ENCODE measurements at places on chromosomes 5 and 9.

GRCh38 chr5:14277385-14278320 is 134.5 kb downstream of the TRIO start:
- no peak for DNase-seq

DNA sequence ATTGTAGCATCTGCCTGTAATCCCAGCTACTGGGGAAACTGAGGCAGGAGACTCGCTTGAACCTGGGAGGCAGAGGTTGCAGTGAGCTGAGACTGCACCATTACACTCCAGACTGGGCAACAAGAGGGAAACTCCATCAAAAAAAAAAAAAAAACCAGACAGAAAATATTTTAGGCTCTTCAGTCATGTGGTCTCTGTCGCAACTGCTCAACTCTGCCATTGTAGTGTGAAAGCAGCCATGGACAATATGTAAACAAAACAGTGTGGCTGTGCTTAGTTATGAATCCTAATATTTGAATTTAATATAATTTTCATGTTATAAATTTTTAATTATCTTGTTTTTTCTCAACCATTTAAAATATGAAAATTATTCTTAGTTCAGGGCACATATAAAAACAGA is 38.4 kb downstream of the ZFAND5 start:
- peak; percentile 25 for DNase-seq

GRCh38 chr9:136281421-136282271 is 22.2 kb downstream of the CCDC187 start:
- no peak for DNase-seq

GRCh38 chr5:139457653-139458306 is 4.8 kb downstream of the ECSCR start:
- no peak for DNase-seq

DNA sequence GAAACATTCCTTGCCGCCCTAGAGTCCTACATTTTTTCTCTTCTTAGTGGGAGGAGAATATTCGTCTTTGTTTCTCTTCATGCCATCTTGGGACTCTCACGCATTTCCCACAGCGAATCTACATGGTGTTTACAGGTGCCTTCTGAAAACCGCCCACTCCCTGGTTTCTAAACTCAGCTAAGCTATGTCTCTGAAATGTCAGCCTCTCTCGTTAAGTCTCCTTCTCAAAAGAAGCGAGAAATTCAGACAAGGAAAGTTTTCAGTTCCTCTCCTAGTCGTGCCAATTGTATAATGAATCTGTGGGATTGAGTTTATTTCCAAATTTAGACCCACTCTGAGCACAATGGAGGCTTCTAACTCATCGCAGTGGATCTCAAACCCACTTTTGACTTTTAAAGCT is 186.8 kb upstream of the NFIB start:
- DNase-seq = no peak

GRCh38 chr5:133552925-133553525 is 59.3 kb downstream of the FSTL4 start:
- DNase-seq = peak; percentile 65

DNA sequence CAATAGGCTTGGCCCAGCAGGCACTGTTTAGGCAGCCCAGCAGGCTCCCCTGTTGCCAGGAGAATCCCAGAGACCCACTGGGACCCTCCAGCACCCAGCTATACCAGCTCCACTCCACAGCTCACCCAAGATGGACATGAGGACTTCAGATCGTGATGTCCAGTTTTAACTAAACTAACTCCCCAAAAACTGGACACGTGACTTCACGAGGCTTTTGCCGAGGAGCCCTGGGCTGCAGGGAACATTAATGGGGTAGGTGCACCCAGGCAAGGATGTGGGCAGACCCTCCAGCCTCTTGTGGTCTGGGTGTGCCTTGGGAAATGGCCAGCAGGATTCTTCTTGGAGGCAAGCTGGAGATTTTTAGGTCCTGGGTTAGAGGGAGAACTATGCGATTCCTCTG is 8.9 kb upstream of the NKD2 start:
- no peak for DNase-seq

- DNase-seq = no peak
These were observed 2.4 kb upstream of the MOB3B start for GRCh38 chr9:27532046-27532445.
